ENCODE measurements at places on chromosomes 4 and X. TPM values are rescaled to one million over a fixed set of nuclear protein-coding genes. Genes with fewer than 3 reads are reported as not detected.

DNA sequence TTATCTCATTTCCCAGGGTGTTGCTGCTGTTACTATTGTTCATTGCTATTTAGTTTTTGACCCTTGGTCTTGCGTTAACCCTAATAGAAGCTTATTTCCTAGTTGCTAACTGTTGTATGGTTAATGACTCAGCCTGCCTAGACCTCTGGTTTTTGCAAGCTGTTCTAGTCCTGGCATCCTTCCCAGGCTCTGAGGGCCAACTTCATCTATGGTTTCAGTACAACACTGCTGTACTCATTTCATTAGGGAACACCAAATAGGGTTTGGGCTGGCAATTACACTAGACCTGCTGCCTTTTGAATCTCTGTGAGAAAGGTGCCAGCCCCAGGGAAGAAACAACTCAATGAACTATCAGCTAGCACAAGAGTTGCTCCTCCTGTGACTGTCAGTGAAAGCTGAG is 59.6 kb downstream of the DCX start:
- DNase-seq, result peak; percentile 88
- no peak overlapping the region for H3K27ac ChIP-seq
- H3K4me3 ChIP-seq, result no peak overlapping the region
- H3K27me3 ChIP-seq, result no peaks in the 10 kb centered on the region
- no peaks in the 10 kb centered on the region for H3K4me1 ChIP-seq

DNA sequence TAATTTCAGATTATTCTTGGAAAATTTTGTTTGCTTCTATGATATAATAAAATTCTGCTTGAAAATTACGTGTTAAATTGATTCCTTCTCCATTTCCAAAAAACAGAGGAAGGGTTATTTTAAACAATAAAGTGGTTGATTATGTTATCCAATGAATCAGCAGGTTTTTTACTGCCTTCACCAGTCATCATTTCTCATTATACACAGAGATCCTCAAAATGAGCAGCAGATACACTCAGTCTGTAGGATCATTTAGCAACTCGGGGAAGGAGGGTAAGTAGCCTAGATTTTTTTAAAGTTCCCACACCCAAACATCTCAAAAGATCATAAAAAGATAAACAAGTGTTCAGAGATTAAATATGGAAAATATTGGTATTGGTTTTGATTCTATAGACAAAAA is 6.8 kb upstream of the TMEM144 start:
- no peak overlapping the region for H3K4me3 ChIP-seq
- no peaks in the 10 kb centered on the region for H3K36me3 ChIP-seq
- no peaks in the 10 kb centered on the region for H3K4me1 ChIP-seq
- no peaks in the 10 kb centered on the region for H3K27me3 ChIP-seq
- no peak overlapping the region for H3K27ac ChIP-seq

DNA sequence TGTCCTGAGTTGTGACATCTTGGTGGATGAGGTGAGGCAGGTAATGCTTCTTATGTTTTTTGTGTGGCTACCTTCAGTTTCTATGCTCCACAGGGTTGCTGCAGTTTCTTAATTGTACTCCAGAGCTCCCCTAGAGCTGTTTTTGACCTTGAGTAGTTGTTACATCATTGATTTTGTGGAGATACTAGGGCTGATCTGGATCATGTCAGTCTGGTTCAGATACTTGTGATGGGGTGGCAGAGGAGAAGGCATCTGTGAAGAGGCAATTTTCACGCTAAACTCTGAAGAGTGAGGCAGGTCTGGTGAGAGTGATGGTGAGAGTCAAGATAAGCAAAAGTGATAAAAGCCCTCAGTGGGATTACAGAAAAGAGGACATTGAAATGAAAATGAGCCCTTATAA is 1180.2 kb downstream of the RAPGEF2 start:
- no peak overlapping the region for H3K27ac ChIP-seq
- H3K36me3 ChIP-seq, result no peaks in the 10 kb centered on the region
- H3K4me3 ChIP-seq, result no peak overlapping the region
- no peaks in the 10 kb centered on the region for H3K27me3 ChIP-seq
- DNase-seq, result no peak

DNA sequence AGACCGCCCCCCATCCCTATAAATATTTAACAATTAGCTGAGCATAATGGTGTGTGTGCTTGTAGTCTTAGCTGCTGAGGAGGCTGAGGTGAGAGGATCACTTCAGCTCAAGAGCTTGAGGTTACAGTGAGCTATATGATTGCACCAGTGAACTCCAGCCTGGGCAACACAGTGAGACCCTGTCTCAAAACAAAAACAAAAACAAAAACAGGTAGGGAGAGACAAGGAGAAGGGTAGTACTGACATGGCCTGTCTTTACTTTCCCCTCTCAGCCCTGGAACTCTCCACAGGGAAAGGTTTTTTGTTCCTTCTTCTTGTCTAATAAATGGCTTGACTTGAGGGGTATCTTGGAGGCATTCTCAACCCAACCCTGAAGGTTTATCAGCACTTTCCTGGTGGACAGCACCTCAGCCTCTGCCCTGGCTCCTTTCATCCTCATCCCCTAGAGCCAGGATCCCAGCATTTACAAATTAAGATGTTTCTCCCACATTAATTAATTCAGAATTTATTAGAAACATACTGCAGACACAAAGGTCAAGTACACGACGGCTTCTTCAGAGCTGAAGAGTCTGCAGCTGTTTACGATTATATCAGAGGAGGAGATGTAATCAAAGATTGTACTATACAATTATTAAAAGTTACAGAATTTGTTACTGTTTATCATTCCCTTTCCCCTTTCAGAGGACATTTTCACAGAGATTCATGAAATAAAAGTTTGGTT is 131.8 kb downstream of the AFF1 start:
- peaks cover under 1% of the 10 kb centered on the region for H3K4me1 ChIP-seq
- H3K27ac ChIP-seq, result no peak overlapping the region
- no peaks in the 10 kb centered on the region for H3K36me3 ChIP-seq
- DNase-seq, result no peak
- no peak overlapping the region for H3K4me3 ChIP-seq

DNA sequence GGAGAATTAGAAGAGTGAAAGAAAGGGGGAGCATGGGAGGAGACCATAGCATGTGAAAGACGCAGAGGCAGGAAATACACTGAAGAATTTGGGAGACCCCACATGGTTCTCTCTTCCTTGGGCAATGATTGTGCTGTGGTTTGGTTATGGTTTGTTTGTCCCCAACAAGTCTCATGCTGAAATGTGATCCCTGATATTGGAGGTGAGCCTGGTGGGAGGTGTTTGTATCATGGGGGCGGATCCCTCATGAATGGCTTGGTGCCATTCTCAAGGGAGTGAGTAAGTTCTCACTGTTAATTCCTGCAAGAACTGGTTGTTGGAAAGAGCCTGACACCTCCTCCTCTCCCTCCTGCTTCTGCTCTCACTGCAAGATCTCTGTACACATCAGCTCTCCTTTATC is 78.6 kb upstream of the RAI2 start:
- no peaks in the 10 kb centered on the region for H3K4me1 ChIP-seq
- no peak for DNase-seq
- no peaks in the 10 kb centered on the region for H3K36me3 ChIP-seq

DNA sequence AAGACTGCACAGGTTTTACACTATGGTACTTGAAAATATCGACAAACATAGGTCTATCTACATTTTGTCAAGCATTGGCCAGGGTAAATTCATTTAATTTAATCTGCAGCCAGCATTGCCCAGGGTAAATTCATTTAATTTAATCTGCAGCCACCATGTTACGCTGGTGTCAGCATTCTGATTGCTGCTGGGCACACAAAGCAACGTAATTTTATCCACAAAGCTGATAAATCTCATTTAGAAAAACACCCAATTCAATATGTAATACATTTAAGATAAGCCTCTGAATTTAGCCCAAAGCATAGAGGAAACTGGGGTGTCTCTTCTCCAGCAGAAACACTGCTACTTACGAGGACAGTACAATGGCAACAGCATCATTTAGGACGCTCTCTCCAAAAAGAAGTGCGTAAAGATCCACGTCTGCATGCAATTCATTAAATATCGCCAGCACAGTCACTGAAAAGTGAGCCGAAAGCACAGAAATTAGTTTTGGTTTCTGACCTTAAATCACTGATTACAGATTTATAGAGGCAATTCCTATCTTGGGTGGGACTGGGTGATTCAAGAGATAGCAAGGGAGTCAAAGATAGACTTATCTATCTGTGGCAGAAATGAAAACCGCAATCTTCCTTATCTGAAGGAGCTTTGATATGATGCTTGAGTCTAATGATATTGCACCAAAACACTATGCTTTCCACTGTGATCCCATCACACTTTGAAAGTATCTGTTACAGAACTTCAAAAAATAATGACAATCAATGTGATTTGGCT is 88.8 kb downstream of the CHST7 start:
- H3K27ac ChIP-seq, result no peak overlapping the region
- H3K4me1 ChIP-seq, result no peaks in the 10 kb centered on the region
- DNase-seq, result no peak
- H3K4me3 ChIP-seq, result no peak overlapping the region
- no peaks in the 10 kb centered on the region for H3K27me3 ChIP-seq

DNA sequence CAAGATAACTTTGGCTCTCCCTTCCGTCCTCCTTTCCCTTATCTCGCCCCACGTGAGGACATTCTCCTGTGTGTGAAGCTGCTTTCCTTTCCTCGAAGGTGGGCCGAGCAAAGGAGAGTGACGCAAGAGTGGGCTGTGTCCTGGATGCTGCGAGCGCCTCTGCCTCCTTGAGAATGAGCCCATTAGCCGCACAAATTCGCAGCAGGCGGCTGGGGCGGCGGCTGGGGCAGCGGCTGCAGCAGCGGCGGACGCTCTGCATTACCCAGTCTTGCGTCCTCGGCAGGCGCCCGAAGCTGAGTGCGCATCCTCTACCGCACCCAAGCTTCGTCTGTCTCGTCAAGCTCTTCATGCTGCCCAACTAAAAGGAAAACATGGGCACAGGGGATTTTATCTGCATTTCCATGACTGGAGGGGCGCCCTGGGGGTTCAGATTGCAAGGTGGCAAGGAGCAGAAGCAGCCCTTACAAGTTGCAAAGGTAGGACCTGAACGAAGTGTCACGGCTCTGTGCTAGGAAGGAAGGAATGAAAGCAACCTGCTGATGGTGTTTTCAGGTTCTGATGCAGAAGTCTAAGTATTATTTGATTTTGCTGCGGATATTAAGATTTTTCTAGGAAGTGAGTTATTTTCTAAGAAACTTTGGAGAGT is at the start of gene SYNPO2:
Gene SYNPO2 (plus strand): TSS at position 189 of the 646 bp plus-strand sequence. CDS start 183 bp downstream, at position 372.
- H3K4me1 ChIP-seq, result peaks cover 10% of the 10 kb centered on the region
- no peaks in the 10 kb centered on the region for H3K27me3 ChIP-seq
- peak within 1 kb of the TSS; percentile 62 for H3K4me3 ChIP-seq
- no peak within 1 kb of the TSS for H3K27ac ChIP-seq
- DNase-seq, result peak; percentile 87
- H3K36me3 ChIP-seq, result no peaks in the 10 kb centered on the region

DNA sequence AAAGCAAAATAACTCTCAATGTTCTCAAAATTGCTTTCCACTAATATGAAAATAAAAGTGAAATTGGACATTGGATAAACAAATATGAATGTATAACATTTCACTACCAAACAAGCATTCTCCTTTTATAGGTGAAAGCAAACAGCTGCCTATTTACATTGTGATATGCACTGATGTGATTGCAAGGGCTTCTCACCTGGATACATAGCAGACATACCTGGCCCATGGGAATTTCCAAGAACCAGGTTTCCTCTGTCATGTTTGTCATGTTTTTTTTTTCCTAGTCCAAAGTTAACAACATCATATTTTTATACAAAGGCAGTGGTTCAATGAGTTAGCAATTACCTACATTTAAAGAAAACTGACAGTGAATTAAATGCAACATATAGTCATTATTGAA is 228.5 kb downstream of the ANKRD50 start:
- H3K27ac ChIP-seq, result no peak overlapping the region
- no peak overlapping the region for H3K4me3 ChIP-seq
- no peaks in the 10 kb centered on the region for H3K4me1 ChIP-seq
- H3K27me3 ChIP-seq, result no peaks in the 10 kb centered on the region

DNA sequence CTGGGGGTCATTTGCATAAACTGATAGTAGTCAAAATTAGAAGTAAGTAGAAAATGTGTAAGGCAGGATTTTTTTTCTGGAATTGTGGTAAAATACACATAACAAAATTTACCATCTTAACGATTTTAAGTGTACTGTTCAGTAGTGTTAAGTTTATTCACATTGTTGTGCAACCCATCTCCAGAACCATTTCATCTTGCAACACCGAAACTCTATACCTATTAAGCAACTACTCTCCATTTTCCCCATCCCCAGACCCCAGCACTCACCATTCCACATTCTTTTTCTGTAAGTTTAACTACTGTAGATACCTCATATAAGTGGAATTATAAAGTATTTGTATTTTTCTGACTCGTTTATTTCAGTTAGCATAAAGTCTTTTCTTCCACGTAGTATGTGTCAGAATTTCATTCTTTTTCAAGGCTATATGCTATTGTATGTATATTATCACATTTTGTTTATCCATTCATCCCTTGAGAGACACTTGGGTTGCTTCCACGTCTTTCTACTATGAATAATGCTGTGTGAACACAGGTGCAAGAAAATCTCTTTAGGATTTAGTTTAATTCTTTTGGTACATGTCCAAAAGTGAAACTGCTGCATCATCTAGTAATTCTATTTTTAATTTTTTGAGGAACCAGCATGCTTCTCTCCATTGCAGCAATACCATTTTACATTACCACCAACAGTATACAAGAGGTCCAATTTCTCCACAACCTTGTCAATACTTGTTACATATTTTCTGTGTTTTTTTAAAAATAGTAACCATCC is 39.1 kb upstream of the NSUN7 start:
- H3K27me3 ChIP-seq, result no peaks in the 10 kb centered on the region
- H3K36me3 ChIP-seq, result no peaks in the 10 kb centered on the region
- H3K27ac ChIP-seq, result no peak overlapping the region
- H3K4me3 ChIP-seq, result no peak overlapping the region
- no peaks in the 10 kb centered on the region for H3K4me1 ChIP-seq

- H3K36me3 ChIP-seq, result no peaks in the 10 kb centered on the region
- no peaks in the 10 kb centered on the region for H3K27me3 ChIP-seq
- no peak overlapping the region for H3K4me3 ChIP-seq
- H3K4me1 ChIP-seq, result peaks cover 18% of the 10 kb centered on the region
Observed at GRCh38 chr4:182928061-182928460, 10.9 kb upstream of the DCTD start.

THAP9 gene
- total RNA-seq, result 3.3 TPM

All from astrocyte (in vitro differentiated cells and primary cell).